Stimulated activated CD8-positive, alpha-beta memory T cell treated with anti-CD3 and anti-CD28 coated beads, Interleukin-7, amount 100 ng/mL, for 1 hour (primary cell): ENCODE measurements at places on chromosomes 2 and 18.

DNA sequence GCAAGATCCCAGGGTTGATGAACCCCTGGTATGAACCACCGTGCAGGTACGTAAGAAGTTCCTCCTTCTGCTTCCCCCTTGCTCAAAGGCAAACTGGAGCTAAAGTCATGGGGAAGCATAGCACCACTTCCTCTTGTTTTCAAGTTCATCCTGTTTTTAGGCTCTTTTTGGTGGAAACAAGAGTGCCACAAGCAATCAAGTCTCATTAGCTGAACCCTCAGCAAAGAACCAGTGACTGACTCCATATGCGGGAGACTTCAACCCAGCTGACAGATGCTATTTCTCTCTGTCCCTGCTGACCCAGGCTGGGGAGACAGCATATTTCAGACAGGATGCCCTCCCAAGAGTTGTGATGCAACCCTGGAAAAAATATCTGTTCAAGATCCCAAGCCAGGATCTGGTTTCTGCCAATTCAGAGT is 47.7 kb downstream of the BCL2 start:
- DNase-seq, result no peak

- DNase-seq, result no peak
Observed at GRCh38 chr2:118846953-118847761, at the start of gene EN1. EN1 (minus strand) TSS chr2:118847648; CDS start chr2:118847167, 481 bp downstream.

DNA sequence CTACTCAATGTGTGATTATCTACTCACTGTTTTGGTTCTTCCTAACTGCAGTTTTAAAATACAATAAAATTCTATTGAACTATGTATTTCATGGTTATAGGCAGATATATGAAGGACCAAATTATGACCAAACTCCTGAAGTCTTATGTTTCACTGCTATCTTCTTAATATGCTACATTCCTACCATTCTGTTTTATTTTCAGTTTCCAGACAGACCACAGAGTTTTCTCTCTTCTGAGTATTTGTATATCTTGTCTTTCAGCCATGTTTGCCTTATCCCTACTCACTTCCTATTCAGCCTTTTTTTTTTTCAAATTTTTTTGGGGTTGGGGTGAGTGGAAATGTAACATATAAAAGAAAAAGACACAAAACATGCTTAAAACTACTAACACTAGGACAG is 6.3 kb downstream of the RFTN2 start:
- DNase-seq, result no peak

GRCh38 chr18:58009166-58009565 is 34.9 kb upstream of the NEDD4L start:
- no peak for DNase-seq

DNA sequence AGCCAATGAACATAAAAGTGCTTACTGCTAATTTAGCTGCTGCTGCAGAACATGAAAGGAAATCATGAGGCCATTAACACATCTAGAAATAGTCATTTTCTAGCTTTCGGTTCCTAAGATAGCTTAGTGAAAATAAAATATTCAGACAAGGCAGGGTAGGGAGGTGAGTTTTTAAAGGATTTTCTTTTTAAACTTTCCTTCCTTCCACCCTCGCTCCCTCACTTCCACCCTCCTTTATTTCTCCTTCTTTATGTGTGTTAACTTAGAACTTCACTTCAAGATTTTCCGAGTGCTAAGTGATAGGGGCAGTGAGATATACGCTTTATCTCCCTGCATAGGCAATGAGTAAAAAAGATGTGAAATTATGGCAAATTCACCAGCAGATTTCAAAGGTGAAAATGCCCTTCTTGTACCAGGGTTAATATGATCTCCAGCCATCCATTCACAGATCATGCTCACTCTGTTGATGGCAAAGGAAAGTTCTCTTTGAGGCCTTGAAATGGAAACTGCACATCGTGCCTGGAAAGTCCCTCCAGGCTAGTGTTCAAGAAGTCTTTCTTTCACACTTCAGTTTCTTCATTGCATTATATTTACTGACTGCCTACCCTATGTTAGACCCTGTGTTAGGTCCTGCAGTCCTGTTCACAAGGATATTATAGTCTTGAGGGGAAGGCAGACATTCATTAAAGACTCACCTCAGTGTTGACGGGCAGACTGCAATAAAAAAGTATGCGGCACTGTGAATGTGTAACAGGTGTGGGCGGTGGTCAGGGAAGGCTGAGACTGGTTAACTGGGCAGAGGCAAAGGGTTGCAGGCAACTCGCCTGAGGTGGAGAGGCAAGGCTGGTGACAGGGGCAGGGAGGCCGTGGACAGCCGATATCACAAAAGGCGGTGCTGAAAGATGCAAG is 200.8 kb downstream of the PLCL1 start:
- DNase-seq, result no peak

- no peak for DNase-seq
Observed at GRCh38 chr2:233387667-233388528, 33.6 kb downstream of the DGKD start.

- DNase-seq, result no peak
Observed at GRCh38 chr18:76376668-76377358, 118.2 kb downstream of the ZNF516 start.

DNA sequence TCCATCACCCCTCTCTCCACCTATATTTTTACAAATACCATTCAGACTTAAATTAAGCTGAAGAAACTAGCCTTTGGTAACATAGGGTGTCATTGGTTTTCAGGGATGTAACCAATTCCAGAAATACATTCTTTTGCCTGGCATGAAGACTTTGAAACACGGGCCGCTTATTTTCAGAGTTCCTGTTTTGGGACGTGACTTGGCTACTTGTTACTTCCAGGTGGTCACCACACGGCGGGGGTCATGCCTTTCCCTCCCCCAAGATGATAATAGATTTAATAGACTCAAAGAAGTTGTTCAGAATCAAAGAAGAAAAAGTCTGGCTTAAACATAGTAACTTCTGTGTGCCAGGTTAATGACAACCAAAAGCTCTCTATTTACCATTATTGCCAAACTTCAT is 110.6 kb downstream of the SEPTIN10 start:
- DNase-seq, result no peak

DNA sequence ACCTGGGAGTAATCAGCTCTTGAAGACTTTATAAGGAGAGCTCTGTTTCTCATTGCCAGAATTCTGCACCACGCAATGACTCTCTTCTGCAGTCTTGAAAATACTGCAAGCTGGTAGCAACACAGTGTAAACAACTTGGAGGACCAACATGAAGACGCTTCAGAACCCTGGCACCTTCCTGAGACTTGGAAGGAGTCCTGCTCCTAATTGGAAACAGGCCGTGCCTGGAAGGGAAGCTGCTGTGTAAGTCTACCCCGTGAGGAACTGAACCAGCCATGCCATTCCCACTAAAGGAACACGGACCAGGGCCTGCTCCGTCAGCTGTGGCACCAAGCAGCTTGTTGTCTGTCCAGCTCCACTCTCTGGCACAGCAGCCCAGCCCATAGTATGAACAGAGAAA is 171.1 kb downstream of the PAX3 start:
- DNase-seq, result no peak

- no peak for DNase-seq
Observed at GRCh38 chr2:151002959-151003600, 258.6 kb downstream of the RBM43 start.

DNA sequence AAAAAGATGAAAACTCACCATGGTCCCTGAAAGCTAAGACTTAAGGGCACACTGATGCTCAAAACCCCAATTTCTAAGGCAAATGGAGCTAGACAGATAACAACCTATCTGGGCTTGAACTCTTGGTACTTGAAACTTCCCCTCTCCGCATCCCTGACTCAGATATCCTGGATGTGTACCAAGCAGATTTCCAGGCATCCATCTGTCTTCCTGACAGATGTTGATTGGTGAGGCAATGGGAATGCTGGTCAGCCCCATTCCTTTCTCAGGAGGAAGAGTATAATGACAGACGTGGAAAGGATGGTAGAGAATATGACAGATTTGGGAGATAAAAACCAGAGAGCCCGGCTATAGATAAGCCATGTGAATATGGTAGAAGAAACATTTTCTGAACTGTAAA is 69.2 kb downstream of the ADD2 start:
- no peak for DNase-seq

- no peak for DNase-seq
Observed at GRCh38 chr2:170554278-170554955, 160.7 kb upstream of the SP5 start.

GRCh38 chr2:68125821-68126220 is 31.9 kb upstream of the PNO1 start:
- DNase-seq, result no peak

GRCh38 chr2:238061315-238062202 is 758 bp downstream of the SCLY start:
- DNase-seq, result no peak
